Esophagus squamous epithelium (tissue), 5 donors: ENCODE measurements at places on chromosomes 1 and 21.

DNA sequence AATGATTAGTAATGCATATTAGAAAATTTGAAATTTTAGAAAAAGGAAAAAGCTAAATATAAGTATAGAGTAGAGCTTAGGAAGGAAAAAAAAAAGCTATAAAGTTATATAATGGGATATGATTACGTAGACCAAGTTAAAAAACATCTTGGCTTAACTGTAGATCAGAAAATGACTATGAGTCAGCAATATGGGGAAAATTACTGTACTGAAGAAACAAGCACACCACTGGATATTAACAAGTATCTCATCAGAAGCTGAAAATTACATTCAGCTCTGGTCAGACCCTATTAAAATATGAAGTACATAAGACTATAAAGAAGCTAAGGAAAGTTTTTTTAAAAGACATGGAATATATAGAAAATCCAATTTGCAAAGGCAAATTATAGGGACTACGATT lies 19.5 kb downstream of the DNAJC8 start:
- DNase-seq = no peak

DNA sequence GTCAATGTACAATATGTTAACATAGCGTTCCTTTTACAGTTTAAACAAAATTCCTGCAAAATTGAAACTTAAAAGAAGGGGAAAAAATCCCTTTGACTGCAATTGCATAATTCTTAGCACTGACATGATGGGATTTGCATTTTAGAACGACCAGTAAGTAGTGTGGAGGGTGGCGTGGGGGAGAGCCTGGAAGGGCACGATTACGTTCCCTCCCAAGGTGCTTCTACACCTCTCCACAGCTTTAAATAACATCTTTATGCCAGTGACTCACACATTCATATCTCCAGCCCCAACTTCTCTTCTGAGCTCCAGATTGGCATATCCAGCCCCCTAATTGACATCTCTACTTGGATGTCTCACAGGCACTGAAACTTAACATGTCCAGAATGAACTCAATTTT lies 64.3 kb downstream of the OLFML3 start:
- no peak for DNase-seq

GRCh38 chr1:166484471-166484870 lies 317.7 kb upstream of the FAM78B start:
- DNase-seq = no peak

DNA sequence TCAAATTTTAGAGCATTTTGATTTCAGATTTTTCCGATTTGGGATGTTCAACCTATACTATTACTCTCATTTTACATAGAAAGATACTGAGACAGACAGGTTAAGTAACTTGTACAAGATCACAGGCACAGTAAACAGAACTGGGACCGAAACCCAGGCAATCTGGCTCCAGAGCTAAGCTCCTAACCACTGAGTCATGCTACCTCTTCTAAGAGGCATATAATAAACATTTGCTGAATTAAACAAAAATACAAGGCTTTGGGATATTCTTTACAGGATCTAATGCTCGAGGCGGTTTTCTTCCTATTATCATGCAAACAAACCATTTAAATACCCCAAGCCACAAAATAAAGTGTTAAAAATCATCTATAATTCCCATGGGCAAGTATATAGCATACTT lies 50.3 kb downstream of the MCOLN2 start:
- DNase-seq = no peak

GRCh38 chr1:235911300-235911662 lies 44.6 kb upstream of the LYST start:
- no peak for DNase-seq

GRCh38 chr1:206497774-206498173 lies 9.6 kb upstream of the RASSF5 start:
- DNase-seq = no peak

GRCh38 chr1:8598060-8598724 lies 219.2 kb downstream of the RERE start:
- DNase-seq = no peak

- DNase-seq = no peak
Observed at GRCh38 chr1:176853503-176853902, 311.0 kb downstream of the ASTN1 start.

- DNase-seq = no peak
Observed at GRCh38 chr1:77950873-77951272, 28.0 kb downstream of the FUBP1 start.

DNA sequence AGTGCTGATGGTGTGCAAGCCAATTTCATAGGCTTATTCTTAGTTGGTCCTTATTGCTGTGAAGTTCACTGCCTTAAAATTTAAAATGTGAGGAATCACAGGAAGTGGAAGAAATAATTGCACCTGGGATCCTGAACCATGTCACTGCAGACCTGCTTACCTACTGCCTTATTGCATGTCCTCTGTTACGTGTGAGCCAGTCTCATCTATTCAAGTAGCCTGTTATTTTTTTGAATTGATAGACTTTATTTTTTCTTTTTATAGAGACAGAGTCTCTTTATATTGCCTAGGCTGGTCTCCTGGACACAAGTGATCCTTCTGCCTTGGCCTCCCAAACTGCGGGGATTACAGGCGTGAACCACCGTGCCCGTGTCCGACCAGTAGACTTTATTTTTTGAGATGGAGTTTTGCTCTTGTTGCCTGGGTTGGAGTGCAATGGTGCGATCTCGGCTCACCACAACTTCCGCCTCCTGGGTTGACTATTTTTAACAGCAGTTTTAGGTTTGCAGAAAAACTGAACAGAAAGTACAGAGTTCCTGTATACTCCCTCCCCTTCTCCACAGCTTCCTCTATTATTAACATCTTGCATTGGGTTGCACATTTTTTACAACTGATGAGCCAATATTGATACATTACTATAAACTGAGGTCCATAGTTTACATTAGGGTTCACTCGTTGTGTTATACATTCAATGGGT lies 14.0 kb upstream of the DISC1 start:
- DNase-seq = no peak

DNA sequence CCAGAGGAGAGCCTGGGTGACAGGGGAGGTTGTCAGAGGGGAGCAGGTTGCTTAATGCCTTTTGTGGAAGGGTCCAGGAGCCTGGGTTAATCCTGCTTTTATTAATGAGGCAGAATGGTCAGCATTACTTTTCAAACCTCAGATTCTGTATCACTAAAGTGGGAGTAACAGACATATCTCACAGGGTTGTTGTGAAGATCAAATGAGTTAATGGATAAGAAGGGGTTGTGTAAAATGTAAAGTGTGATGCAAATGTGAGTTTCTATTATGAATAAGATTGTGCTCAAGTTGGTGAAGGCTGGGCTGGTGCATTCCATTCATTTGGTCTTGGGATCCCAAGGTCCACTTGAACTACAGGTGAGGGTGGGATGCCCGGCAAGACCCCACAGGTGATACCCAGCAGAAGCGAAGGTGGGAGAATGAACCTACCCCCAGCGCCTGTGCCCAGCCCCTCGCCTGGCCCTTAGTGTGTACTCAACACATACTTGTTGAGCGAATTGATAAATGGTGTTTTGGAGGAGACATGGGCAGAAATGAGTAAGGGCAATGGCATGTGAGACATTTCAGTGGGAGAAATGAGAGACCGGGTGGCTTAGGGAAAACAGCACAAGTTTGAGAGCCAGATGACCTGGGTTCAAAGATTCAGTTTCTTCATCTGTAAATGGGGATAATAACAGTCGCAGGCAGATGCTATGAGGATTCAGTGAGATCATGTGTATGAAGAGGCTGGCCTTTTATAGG lies 6.2 kb downstream of the SLC26A9 start:
- DNase-seq = no peak

- DNase-seq = no peak
Observed at GRCh38 chr1:39272027-39272797, 67.7 kb downstream of the MACF1 start.

GRCh38 chr1:68051475-68051874 lies 1.0 kb upstream of the DIRAS3 start:
- no peak for DNase-seq

- no peak for DNase-seq
Observed at GRCh38 chr1:43711049-43711448, 3.7 kb downstream of the ST3GAL3 start.

- DNase-seq = no peak
Observed at GRCh38 chr1:8026976-8027747, 1.1 kb upstream of the ERRFI1 start.

GRCh38 chr1:207407655-207408260 lies 46.4 kb upstream of the CR2 start:
- DNase-seq = no peak

DNA sequence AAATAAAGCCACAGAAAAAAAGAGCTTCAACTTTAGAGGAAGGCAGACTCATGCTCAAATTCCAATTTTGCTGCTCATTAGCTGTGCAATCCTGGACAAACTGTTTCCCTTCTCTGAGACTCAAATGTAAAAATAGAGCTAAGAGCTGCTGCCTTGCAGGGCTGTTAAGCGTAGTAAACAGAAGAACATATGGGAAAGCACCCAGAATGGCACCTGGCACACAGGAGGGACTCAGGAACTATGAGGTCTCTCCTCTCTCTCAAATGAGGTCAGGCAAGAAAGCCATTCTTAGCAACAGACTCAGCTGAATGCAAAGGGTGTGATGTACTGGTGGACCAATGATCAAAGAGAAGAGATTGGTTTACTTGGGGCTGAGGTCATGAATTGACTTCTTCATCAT lies 61.3 kb downstream of the TRABD2B start:
- no peak for DNase-seq

DNA sequence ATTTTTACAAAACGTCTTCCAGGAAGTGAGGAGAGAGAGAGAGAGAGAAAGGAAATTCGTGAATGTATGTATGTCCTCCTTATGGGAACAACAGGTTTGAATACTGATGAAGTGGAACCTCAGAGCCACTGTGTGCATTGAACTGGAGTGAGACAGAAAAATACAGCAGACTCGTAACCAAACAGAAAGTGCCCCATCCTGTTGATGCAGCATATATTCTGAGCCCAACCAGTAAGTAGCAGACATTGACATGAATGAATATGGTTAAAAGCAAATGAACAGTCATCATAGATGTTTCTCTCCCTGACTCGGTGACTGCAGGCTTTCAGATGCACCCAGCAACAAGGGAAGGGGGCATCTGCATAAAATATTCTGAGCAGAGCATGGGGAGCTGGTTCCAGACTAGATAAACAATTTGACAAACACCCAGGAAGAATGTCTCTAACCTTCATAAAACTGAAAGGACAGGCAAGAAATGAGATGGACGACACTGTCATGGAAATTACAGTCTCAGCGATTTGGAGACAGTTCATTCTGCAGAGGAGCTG lies 471.0 kb upstream of the PBX1 start:
- no peak for DNase-seq

DNA sequence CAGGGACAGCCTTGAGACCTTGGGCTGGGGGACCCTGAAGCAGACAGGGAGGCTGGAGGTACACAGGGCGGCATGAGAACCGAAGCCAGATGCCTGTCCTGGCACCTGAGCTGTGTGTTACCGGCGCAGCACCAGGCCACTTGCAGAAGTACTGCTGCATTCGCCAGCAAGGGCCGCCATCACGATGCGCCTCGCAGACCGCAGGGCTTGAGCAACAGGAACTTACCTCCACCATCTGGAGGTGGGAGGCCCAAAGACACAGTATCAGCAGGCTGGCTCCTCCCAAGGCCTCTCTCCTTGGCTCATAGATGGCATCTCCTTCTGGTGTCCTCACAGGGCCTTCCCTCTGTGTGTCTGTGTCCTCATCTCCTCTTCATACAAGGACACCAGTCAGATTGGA lies 90.1 kb downstream of the PRDM16 start:
- DNase-seq = no peak
